ENCODE measurements at places on chromosomes 7 and 10.
A peak's percentile ranks its signal among the peaks of the same experiment; 100 is the strongest.

- no peaks in the 10 kb centered on the region for H3K27me3 ChIP-seq
- peaks cover 32% of the 10 kb centered on the region for H3K4me1 ChIP-seq
- ATAC-seq: peak; percentile 20
- H3K27ac ChIP-seq: no peak overlapping the region
- no peak overlapping the region for H3K4me3 ChIP-seq
Measured at GRCh38 chr10:110353244-110354119, 48.8 kb upstream of the SMNDC1 start.

GRCh38 chr7:133365917-133366316 is 113.0 kb downstream of the EXOC4 start:
- no peaks in the 10 kb centered on the region for H3K36me3 ChIP-seq
- no peaks in the 10 kb centered on the region for H3K27me3 ChIP-seq
- no peak for ATAC-seq

- no peaks in the 10 kb centered on the region for H3K36me3 ChIP-seq
- no peak overlapping the region for H3K27ac ChIP-seq
- no peaks in the 10 kb centered on the region for H3K4me1 ChIP-seq
- H3K27me3 ChIP-seq: no peaks in the 10 kb centered on the region
- ATAC-seq: no peak
- H3K4me3 ChIP-seq: no peak overlapping the region
Measured at GRCh38 chr7:83574616-83575015, 74.3 kb downstream of the SEMA3E start.

DNA sequence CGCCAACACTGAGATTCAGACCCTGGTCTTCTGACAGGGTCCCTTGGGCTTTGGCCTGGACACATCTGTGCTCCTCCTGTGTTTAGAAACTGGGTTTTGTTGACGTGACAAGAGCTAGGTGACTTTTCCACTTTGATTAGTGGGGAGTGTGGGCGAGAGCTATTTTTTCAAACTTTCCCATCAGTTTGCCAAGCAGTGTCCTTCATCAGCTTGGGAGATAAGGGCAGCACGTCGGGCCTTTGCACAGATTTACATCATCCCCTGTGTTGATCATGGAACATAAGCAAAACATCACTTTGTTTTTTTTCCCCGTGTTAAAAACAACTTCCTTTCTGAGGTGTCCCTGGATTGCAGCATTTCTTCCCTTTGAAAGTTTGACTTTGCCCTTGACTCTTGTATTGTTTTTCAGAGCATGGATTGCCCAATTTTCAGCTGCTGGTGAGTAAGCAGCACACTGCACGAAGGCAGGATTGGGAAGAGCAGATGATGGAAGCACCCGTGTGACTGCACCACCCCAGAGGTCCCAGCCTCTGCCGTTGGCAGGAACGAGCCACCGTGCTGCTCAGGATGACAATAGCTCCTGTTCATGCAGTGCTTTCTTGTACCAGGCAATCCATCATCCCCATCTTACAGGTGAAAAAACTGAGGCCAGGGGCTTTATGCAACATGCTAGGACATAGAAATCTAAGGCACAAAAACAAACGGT is 6.4 kb upstream of the IGFBP1 start:
- no peak for ATAC-seq
- no peaks in the 10 kb centered on the region for H3K36me3 ChIP-seq
- no peak overlapping the region for H3K4me3 ChIP-seq
- no peaks in the 10 kb centered on the region for H3K4me1 ChIP-seq
- H3K27ac ChIP-seq: no peak overlapping the region
- H3K27me3 ChIP-seq: peaks cover 33% of the 10 kb centered on the region
